Activated naive CD4-positive, alpha-beta T cell (primary cell): ENCODE measurements at places on chromosomes 12 and 14.

DNA sequence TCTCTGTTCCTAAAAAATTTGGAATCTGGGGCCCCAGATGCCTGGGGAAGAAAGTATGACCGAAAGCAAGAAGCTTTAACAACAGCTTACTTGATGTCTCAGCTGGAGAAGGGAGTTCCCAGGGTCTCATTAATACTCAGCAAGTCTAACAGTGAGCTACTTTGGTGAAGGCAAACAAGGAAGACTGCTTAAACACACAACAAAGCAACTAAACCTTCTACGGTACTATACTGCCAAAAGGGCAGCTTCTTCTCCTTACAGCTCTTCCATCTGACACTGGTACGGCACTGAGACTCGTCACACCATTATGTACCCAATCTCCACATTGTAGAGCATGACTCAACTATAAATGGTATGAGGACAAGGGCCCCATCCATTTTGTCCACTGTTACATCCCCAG lies 213.0 kb downstream of the MED13L start:
- DNase-seq = no peak

- no peak for DNase-seq
Observed at GRCh38 chr12:131091413-131091975, 137.8 kb downstream of the ADGRD1 start.

DNA sequence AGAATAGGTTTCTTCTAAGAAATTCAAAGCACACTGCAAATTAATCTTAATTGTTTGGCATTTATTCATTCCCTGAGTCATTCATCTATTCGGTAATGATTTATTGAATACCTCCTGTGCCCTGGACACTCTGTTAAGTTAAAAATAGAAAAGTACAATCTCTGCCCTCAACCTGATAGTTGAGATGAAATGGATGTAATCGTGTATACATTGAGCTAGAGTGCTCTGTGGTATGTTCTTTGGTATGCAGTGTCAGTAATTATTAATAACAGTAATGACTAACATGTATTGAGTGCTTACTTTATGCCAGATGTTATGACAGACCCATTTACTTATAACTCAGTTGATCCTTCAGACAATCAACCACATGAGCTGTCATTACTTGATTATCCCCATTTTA lies 47.6 kb downstream of the UTP20 start:
- DNase-seq = no peak

- peak; percentile 38 for DNase-seq
Observed at GRCh38 chr12:54404061-54405004, 14.7 kb downstream of the ITGA5 start.

GRCh38 chr12:48001505-48002413 lies 2.5 kb downstream of the COL2A1 start:
- DNase-seq = no peak

DNA sequence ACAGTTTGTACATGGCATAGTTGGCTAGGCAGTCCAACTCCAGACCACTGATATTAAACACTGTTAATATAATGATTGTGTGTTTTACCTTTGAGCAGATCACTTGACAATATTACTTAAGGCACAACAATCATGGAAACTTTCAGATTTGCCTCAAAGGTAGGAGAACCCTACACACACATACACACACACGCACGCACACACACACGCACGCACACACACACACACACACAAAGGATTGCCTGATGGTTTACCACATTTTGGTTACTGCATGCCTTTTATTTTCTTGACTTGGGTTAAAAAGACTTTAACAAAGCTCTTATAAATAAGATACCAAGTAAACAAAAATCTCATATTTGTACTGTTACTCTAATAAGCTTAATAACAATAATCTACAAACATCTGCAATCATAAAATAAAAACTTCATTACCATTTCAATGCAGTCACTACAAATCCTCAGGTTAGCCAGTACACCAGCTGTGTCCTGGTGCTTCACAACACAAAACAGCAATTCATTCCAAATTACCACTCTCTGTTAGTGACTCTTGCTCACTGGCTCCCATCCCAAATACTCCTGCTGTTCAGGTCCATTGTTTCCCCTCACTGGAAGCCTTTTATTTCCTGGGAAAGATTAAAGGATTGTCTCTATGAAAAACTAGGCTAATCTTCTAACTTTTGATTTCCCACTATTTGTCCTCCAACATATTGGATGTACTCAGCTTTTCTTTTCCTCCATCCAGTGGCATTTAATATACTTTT lies 175.2 kb upstream of the ATP2B1 start:
- no peak for DNase-seq

- DNase-seq = no peak
Observed at GRCh38 chr12:130762319-130762675, 46.2 kb upstream of the RIMBP2 start.

GRCh38 chr12:92363295-92364146 lies 217.9 kb upstream of the BTG1 start:
- peak; percentile 20 for DNase-seq

DNA sequence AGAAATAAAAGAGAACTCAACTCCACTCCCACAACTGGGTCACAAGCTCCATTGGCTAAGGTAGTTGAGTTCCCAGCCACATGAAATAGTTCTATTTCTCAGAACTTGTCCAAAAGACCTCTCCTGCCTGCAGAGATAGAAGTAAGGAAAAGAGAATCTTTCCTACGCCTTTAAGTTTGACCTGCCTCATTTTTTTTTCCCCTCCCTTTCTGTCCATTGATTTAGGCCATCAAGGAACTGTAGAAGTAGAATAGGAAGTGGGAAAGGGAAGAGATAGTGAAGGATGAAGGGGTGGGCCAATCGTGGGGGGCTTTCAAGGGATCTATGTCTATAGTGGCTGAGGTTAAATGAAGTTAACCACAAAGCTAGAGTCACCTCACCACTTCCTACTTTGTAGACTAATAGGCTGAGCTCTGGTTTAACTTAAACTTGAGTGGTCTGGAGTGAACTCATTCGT lies 13.9 kb upstream of the NUDT4 start:
- DNase-seq = no peak

- DNase-seq = no peak
Observed at GRCh38 chr14:57319636-57320192, 50.9 kb downstream of the AP5M1 start.

DNA sequence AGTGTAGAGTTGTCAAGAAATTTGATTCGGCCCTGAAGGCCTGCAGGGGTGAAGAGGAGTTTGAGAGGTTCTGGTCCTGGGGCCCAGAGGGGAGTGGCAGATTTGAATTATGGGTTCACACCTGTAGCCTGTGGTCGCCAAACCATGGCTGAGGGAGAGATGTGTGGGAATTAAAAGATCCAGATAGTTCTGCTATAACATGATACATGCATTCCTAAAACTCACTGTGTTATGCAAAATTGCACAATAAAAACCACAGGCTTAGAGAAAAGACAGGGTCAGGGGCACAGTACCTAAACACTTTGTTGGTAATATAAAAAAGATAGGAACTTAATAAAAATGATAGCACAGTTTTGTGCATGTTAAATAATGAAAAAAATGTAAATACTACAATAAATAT lies 106.2 kb downstream of the TMEM30B start:
- no peak for DNase-seq

DNA sequence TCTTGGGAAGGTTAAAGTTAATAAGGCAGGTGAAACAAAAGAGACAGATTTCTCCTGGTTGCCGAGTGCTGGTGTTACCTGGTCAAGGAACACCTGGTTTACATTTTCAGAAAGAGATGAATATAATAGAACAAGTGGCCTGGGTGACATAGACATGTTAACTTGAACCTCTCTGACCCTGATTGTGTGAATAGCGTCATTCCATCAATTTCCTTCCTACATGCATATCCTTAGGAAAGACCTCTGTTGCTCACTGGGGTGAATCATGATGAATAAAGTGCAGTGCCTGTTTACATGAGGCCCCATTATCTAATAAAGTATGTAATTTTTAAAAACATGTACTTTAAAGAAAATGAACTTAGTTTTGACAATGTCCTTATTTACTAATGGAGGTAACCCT lies 1822.9 kb upstream of the FLRT2 start:
- no peak for DNase-seq

DNA sequence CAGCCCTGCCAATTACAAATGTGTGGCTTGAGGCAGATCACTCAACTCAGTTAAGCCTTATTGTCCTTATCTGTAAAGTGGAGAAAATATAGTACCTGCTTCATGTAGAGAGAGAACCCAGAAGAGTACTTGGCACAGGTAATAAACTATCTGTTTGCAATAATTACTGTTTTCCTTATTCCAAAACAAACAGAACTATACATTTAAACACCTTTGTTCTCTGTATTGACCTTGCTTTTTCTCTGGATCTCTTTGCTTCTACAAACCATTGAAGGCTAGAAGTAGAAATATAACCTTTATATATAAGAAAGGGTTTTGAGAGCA lies 70.8 kb upstream of the SRSF5 start:
- DNase-seq = no peak

DNA sequence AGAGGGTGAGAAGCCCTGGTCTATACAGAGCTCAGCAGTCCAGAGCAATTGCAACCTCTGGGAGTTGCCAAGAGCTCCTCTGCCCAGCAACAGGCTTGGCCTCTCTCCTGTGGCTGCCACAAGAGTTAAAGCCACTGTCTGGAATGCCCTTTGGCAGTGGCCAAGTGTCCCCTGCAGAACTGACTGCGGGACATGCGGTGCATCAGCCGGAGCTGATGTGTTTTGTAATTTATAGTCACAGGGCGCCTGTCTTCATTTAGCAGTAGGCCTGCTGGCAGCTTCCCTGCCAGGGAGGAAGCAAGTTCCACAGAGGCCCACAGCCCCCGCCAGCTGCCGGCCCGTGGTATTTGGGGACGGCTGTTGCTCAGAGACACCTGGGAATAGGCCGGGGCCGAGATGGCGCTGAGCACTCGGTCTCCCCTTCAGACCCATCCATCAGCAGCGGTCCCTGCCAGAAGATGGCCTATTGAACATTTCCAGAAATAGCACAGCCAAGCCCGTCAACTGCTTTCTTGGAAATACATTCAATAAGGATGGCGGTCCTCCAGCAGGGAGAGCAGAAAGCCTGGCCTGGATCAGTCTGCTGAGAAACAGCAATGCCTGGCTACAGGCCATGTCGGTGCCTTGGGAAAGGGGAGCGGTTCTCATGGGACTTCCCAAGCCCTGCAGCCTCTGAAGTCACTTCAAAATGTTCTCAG lies 217.4 kb downstream of the CRADD start:
- no peak for DNase-seq

GRCh38 chr14:33061667-33062325 lies 123.1 kb downstream of the NPAS3 start:
- no peak for DNase-seq

GRCh38 chr14:85824526-85824925 lies 294.6 kb downstream of the FLRT2 start:
- DNase-seq = no peak
